Prostate gland (tissue), 2 donors: ENCODE measurements at places on chromosomes 11 and 22. TPM values are rescaled to one million over a fixed set of nuclear protein-coding genes. Genes with fewer than 3 reads are reported as not detected.

DNA sequence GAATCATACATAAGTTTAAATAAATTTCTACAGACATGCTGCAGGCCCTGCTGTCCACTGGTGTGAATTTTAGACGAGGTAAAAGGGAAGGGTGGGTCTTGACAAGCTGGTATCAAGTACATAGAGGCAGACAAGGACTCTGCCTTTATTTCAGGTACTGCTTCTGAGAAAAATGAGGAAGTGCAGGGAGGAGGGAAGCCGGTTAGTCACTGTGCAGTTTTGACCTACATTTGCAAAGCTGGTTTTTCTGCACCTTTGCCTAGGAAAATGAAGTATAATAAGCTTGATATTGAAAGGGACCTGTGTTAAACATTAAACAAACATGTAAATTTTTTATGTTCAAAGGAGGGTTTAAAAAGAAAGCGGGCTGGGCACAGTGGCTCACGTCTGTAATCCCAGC is 24.6 kb downstream of the TMEM45B start:
- no peaks in the 10 kb centered on the region for H3K27me3 ChIP-seq
- H3K4me1 ChIP-seq, result no peaks in the 10 kb centered on the region
- no peak for DNase-seq

- no peak overlapping the region for H3K27ac ChIP-seq
- H3K27me3 ChIP-seq, result no peaks in the 10 kb centered on the region
- no peaks in the 10 kb centered on the region for H3K36me3 ChIP-seq
- no peaks in the 10 kb centered on the region for H3K4me1 ChIP-seq
Observed at GRCh38 chr11:105858841-105859240, 163.2 kb downstream of the MSANTD4 start.

DNA sequence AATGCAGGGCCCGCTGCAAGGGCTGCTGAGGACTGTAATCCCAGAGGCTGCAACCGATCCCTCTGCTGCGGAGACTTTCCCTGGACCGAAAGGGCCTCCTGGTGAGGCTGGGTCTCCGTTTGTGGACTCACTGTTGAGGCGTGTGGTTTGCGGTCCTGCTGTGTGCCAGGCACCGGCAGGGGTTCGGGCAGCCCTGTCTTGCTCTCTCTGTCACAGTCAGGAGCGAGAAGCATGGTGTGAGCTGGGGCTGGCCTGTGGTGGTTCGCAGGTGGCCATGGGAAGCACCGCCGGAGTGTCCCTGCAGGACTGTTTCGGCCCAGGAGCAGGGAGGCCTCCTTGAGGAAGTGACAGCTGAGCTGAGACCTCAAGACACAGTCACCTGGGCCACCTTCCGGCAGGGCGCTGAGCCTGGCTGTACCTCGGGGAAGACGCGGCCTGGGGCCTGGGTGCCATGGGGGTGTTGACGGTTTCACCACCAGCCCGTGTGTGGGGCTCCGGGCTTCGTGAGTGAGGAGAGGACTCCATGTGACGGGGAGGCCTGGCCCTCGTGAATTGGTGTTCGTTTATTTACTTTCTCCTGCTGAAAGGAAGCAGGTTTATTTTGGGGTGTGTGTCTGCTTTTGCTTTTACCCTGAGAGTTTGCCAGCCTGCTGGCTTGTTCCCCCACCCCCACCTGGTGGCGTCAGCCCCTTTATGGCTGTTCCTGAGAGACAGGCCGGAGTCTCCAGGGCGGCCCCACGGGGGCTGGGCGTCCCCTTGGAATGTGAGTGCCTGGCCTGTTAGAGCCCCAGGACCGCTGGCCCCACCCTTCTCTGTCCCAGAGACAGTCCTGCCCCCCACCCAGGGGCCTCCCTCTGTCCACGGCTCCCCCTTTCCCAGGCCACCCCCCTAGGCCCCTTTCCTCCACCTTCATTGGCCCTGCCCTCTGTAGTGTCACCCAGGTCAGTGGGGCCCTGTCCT is 122.5 kb downstream of the KCNQ1OT1 start:
- peaks cover 7% of the 10 kb centered on the region for H3K4me1 ChIP-seq
- no peak overlapping the region for H3K27ac ChIP-seq
- H3K4me3 ChIP-seq, result no peak overlapping the region
- no peaks in the 10 kb centered on the region for H3K36me3 ChIP-seq

GRCh38 chr11:107116358-107116757 is 98.1 kb upstream of the GUCY1A2 start:
- no peaks in the 10 kb centered on the region for H3K27me3 ChIP-seq
- H3K36me3 ChIP-seq, result no peaks in the 10 kb centered on the region
- no peak overlapping the region for H3K4me3 ChIP-seq
- DNase-seq, result no peak

The SERHL2 gene
- total RNA-seq, result 10.2 TPM

The TRIM49 gene
- not detected for total RNA-seq

The OR5D16 gene
- not detected for total RNA-seq

The PDE3B gene
- total RNA-seq, result 23.4 TPM

The CCDC73 gene
- total RNA-seq, result 0.09 TPM

The OR2AT4 gene
- total RNA-seq, result 0.11 TPM

The A4GALT gene
- 34.7 TPM for total RNA-seq

The HMOX1 gene
- 31.5 TPM for total RNA-seq

The CLMP gene
- total RNA-seq, result 10.7 TPM

The RIC8A gene
- total RNA-seq, result 114 TPM
